ENCODE measurements at places on chromosomes 12 and 14.

DNA sequence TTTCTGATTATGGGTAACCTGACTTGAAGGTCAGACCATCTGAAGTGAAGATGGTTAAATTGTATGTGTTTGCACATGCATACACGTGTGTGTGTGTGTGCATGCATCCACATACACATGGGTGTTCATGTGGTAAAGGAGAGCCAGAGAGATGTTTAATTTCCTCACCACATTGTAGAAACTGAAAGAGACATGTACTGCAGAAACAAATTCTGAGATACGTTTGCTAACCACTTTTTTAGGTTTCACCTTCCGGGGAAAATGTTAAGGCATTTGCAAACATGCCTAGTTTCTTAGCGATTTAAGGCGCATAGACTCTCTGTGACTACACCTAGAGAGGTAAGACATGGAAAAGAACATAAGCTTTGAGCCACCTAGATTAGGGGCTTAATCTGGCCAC is 362.9 kb downstream of the RAD51B start:
- DNase-seq = no peak

DNA sequence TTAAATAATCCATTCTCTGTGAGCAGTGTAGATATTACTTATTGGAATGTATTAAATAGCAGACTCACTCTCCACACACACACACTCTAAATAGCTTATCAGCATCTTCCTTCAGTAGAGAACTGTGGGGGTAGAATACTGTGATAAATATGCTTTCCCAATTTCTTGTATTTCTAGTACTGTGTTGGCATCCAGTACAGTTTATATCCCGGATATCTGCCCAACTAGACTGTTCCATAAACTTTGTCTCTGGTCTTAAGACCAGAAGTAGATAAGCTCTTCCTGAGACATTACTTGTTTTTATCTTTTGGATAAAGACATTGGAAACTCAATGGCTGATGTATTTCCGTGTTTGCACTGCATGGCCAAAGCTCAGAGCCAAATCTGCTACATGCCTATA is 136.2 kb upstream of the PDZRN4 start:
- no peak for DNase-seq

- no peak for DNase-seq
Measured at GRCh38 chr12:64991121-64991611, 129.9 kb downstream of the WIF1 start.

GRCh38 chr12:121568971-121569751 is 11.7 kb downstream of the KDM2B start:
- DNase-seq = no peak

DNA sequence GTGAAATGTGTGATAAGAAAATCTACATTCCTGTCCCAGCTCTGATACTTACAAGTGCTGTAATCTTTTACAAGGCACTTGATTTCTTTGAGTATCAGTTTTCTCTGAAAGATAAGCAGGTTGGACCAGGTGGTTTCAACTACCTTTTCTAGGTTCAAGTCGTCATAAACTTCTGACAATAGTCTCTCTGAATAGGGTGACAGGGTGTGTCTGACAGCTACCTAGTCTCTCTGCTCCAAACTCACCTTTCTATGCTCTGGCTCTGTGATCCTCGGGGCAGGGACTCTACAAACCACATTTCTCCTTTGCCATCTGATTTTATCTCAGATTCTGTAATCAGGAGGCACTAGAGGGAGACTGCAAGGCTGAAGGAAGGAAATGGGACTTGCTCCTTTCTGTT is 137.7 kb upstream of the SYT1 start:
- DNase-seq = no peak

DNA sequence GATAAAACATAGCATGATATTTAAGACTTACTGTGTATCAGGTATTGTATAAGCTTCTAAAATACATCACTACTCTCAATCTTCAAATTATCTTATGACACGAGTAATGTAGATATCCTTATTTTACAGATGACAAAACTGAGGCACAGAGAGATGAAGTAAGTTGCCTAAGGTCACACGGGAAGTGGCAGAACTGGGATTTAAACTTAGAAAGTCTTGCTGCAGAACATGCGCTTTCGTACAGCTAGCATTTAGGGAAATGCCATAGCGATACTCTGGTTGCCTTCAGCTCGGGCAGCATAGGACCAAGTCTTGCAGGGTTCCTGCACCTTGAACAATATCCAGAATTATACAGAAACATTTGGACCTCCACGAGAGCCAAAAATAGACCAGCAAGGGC is 162.4 kb downstream of the BRMS1L start:
- DNase-seq = no peak

DNA sequence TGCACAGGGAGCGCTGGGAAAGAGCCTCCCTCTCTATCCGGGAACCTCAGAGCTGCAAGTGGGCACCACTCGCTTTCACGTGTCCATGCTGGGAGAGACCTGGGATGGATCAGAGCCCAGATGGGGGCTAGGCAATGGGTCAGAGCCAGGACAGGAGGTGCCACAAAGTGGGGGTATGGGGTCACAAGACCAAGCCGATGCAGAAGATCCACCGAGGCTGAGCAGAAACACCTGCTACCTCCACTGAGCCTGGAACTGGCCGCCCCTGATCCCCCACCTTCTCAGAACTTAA is 180.9 kb upstream of the SFSWAP start:
- no peak for DNase-seq

Measured in hematopoietic multipotent progenitor cell treated with erythropoietin and hydrocortisone succinate and interleukin-3 and kit ligand, for 8 days (in vitro differentiated cells).